ENCODE measurements at places on chromosomes 12 and 14.

DNA sequence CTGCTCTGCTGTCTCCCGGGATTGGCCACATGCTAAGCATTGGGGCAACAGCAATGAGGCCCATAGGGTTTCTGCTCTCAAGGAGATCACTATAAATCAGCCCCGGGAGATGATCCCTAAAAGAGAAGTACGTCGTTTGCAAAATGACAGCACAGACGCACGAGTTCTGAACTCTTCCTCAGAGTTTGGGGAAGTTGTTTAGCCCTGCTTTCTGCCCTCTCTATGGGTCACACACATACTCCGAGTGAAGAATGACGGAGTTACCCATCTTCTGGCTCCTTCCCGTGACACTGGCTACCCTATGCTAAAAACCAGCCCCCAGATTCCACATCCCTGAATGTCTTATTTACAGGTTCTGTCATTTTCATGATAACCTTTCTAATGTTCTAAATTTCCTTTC lies 258.0 kb upstream of the PLEKHG7 start:
- no peak for DNase-seq

- DNase-seq, result no peak
Measured at GRCh38 chr14:98901511-98902205, 370.3 kb downstream of the BCL11B start.

DNA sequence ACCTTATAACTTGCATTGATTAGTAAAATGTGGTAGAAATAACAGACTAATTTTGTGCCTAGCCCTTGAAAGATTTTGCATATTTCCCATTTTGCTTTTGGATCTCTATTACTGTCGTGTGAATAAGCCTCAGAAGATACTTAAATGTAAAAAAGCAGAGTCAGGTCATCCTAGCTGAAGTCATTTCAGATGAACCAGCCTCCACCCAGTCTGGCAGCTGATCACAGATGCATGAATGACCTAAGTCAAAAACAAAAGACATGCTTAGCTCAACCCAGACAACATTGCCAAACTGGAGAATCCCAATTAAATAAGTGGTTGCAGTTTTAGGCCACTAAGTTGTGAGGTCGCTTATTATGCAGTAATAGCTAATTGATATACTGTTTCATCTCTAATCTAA lies 349.9 kb downstream of the C12orf50 start:
- no peak for DNase-seq

- DNase-seq, result no peak
Measured at GRCh38 chr14:104746071-104746545, 6.8 kb upstream of the SIVA1 start.

DNA sequence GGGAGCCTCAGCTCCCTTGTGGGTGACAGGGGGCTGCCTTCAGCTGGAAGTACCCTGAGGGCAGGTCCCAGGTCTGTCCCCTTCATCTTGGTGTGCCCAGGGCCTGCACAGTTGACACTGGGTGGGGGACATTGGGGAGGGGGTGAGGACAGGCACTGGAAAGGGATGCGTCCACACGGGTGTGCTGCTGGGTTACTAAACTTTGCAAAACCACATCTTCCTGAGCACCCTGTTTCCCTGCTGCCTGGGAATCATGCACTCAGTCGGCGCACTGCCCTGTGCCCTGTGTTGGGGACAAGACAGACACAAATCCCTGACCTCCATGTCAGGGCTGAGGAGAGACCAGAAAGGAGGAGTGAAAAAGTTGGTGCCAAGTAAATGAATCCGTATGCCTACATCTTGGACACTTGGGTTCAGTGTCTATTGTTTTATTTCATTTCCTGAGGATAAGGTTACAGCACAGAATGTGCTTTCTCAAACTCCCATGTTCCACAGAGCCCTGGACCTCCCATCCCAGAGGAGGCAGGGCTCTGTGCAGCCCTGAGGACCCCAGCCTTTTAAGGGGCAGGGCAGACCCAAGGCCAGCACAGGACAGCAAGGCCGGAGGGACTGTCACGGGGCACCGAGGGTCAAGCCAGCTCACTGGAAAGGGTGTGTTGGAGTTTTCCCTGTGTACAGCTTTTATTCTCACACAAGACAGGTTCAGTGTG lies 2.9 kb upstream of the SLC25A29 start:
- DNase-seq, result no peak
